ENCODE measurements at places on chromosomes 6 and 20. TPM values are rescaled to one million over a fixed set of nuclear protein-coding genes. Genes with fewer than 3 reads are reported as not detected.

The HMGN4 gene
- total RNA-seq: 38.4 TPM

The TPBG gene
- 1.8 TPM for total RNA-seq

The SLC17A3 gene
- total RNA-seq: not detected

GRCh38 chr20:46857061-46857831 is 37.4 kb upstream of the EYA2 start:
- no peak for DNase-seq

- no peak for DNase-seq
Measured at GRCh38 chr6:161436106-161436876, 162.4 kb upstream of the AGPAT4 start.

DNA sequence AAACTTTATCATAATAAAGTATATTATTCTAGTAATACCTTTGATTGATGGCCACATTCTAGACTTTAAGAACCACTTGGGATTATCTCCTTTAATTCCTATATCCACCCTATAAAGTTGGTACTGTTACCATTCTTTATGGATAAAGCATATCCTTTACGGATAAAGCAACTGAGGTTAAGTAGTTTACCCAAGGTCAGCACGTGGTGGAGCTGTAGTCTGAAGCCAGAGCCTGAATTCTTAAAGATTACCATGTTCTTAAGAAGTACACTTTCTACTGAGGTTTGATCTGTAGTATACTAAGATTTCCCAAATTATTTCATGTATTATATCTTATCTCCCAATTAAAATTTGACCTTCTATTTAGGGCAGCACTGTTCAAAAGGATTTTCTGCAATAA is 3.0 kb upstream of the NCOA7 start:
- DNase-seq: no peak

All from psoas muscle (tissue), 8 donors.